NCI-H69 (cell line): ENCODE measurements at places on chromosomes 7 and 10.

- no peak for DNase-seq
Observed at GRCh38 chr10:3104251-3104918, 37.0 kb downstream of the PFKP start.

GRCh38 chr10:133302230-133302629 is 6.4 kb downstream of the TUBGCP2 start:
- no peak for DNase-seq

- DNase-seq: no peak
Observed at GRCh38 chr10:76456197-76456596, 1024.8 kb downstream of the LRMDA start.

GRCh38 chr10:61472090-61472674 is 19.0 kb upstream of the TMEM26 start:
- DNase-seq: no peak

DNA sequence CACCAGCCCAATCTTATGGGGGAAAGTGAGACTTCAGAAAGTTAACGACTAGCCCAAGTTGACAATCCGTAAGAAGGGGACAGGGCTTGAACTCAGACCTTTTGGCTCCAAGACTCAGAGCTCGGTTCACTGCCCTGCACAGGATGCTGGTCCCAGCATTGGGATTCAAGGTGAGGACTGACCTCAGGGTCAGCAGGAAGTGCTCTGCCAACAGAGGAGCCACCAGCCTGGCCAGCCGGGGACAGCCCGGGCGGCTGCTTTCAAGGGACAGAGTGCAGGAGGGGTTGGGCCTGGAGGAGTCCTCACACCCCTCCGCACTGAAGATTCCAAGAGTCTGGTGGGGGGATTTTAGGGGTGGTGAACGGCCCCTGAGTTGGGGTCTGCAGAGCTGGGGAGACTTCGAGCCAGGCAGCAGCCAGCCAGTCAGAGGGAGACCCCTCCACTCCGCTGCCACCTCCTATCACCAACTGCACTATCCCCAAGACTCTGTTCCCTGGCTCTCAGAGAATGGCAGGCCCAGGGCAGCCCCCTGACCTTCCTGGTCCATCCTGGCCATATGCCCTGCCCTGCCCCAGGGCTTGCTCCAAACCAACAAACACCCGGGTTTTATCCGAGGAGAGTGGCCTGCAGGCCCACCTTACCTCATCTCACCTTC is 19.7 kb downstream of the TLL2 start:
- DNase-seq: no peak
